ENCODE measurements at places on chromosomes 7 and 10.

- peak; percentile 36 for DNase-seq
Observed at GRCh38 chr7:92448205-92448747, 994 bp downstream of the GATAD1 start.

GRCh38 chr7:118615681-118616080, 391.2 kb downstream of the ANKRD7 start:
- no peak for DNase-seq

GRCh38 chr10:95289003-95289920, 1.5 kb downstream of the PDLIM1 start:
- DNase-seq = no peak

DNA sequence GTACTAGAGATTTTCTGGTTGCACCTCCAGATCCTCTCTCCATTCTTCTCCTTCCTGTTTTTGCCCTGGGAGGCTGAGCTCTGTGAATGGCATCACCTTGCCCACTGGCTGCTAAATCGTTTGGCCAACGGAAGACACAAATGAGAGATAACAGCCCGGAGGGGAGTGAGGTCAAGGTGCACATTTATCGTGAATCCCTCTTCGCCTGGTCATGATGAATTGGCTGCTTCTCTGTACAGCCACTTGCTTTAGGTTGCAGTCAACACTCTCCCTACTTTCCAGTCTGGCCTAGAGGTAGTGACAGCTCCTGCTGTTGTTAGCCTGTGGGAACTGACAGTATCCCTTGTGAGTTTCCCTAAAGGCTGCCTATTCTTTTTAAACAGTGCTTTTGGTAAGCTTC, 85.4 kb upstream of the CHCHD3 start:
- no peak for DNase-seq

DNA sequence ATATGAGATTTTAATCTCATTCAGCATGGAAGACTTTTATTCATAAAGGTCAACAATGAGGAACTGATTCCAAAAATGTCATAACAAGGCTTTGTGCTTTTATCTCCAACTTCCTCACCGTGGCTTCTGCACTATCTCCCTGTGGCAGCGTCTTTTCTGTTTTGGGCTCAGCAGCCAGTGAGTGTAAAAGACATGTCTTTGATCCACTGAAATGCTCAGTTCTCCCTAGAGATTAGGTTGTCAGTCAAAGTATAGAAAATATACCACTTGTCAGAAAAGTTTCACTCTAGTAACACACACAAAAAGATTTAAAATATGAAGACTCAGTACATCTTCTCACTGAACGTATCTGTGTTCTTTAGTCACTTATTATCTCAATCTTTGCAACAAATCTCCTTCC, 901.8 kb upstream of the ZWINT start:
- no peak for DNase-seq

DNA sequence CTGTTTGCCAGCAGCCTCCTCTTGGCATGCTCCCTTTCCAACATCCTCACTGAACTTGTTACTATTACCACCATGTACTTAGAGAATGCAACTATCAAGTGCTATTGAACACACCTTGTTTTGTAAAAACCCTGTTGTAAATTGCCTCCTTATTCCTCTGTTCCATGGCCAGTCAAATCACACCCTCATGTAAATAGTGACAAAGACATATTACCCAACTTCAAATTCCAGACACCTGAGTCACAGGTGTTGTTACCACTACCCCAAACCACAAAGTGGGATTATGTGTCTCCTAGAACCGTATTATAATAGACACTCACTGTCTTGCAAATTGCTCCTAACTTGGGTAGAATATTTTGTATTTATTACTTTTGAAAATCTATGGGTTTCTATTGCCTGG, 263.2 kb upstream of the C7orf33 start:
- peak; percentile 44 for DNase-seq
